NCI-H2029 treated with DMSO at 0.1 percent for 48 hours (cell line): ENCODE measurements at places on chromosomes 2 and 18.

GRCh38 chr2:121686218-121686617, 37.0 kb upstream of the CLASP1 start:
- no peak for DNase-seq

GRCh38 chr2:142218471-142218870, 87.7 kb upstream of the LRP1B start:
- no peak for DNase-seq

- DNase-seq: no peak
Observed at GRCh38 chr2:111140815-111141214, 20.1 kb downstream of the BCL2L11 start.

GRCh38 chr18:37383036-37383785, 182.4 kb downstream of the CELF4 start:
- no peak for DNase-seq

GRCh38 chr18:39190508-39190907, 1624.9 kb upstream of the CELF4 start:
- DNase-seq: no peak

DNA sequence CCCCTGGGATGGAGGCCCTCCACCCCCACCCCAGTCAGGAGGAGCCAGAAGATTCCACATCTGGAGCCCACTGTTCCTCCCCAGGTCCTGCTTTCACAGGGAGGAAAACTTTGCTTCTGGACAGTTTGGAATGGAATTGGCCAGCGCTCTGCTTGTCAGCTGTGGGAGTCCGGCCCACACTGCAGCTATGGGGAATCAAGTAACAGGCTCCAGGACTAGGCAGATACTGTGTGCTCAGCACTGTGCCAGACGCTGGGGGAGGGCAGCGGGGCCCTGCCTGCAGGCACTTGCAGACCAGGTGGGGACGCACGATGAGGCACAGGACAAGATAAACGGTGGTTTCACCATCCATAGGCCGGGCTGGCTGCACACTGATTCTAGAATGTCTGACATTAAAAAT, 114.0 kb downstream of the STPG4 start:
- DNase-seq: no peak

- DNase-seq: no peak
Observed at GRCh38 chr18:14941792-14942191, 193.8 kb downstream of the ANKRD30B start.

GRCh38 chr2:169955940-169956339, 128.7 kb downstream of the UBR3 start:
- DNase-seq: no peak

DNA sequence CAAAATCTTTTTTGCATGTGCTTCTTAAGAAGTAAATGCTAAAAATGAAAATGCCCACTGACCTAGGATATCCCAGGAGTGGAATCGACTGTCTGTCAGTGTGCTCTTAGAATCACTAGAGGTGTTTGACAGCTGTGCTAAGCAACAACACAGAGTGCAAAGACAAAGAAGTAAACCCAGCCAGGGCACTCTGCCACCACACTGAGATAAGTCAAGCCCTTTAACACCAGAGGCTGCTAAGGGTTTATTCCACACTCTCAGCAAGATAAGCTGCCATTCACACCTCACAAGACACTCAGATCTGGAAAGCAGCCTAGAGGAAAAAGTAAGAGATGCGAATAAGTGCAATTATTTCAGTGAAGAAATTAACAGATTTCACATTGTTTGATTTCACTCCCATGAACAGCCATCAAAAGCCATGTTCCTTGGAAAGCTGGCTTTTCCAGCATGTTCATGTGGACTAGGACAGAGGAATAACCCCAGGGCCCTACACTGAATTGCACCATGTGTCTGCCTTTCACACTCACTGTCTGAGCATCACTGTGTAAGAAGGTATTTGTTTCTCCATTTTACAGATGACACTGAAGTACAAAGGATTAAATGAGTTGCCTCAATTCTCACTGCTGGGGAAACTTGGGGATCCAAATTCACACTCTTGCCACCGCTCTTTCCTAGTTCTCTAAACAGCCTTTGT, 6.0 kb upstream of the BMP10 start:
- no peak for DNase-seq

DNA sequence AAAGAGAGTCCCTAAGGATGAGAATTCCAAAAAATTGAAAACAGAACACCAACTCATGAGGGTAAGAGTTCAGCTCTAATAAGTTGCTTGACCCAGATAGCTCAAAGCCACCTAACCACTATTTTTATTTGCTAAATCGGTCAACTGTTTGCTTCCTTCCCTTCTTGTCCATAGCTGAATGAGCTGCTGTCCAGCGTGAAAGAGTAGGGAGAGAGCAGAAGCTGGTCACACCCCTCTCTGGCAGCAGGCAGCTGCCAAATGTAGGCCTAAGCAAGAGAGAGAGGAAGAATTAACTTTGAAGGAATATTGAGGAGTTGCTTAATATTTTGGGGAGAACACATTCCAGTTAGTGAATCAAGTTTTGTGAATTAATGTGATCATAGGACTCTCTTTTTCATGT, 25.9 kb downstream of the AQP4 start:
- DNase-seq: no peak

DNA sequence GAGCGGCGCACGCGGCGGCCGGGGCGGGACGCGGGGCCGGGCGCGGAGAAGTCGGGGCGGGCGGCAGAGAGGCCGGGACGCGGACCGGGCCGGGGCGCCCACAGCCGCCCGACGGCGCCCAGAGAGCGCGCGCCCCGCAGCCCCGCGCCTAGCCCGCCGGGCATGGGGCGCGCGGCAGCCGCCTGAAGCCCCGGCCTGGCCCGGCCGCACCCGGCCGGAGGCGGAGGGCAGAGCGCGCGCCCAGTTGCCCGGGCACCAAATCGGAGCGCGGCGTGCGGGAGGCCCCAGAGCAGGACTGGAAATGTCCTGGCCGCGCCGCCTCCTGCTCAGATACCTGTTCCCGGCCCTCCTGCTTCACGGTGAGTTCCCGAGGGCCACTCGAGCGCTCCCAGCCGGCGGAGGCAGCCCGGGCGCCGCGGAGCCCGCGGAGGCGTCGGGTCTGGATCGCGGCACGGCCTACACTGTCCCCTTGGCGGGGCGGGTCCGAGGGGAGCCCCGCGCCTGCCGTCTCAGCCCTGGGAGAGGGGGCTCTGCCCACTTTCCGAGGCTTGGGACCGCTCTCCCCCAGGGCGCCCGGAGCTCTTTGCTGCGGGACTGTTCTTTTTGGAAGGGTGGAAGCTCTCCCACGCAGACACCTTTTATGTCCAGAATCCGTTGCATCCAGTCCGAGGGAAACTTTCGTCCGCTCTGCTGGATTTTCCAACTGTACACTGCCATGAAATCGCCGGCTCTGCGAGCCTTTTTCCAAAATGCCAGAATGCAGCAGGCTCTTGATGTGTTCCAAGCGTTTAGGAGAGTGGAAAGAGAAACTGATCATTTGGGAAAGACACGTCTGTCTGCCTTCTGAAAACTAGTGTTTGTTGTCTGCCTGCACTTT, 484 bp downstream of the APCDD1 start:
- no peak for DNase-seq

DNA sequence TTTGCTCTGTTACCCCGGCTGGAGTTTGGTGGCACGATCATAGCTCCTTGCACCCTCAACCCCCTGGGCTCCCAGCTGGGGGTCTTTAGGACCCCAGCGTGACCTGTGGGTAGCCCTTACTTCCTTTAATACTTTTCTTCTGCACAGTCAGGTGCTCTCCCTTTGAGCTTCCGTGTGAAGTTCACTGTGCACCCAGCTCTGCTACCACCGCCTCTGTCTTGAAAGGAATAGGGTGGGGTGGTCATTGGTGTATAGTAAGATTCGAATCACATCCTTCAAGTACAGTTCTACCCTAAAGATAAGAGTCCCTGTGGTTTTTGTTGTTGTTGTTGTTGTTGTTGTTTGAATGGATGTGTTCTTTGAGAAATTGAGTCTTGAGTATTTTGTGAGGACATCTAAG, 267.4 kb downstream of the NEDD4L start:
- no peak for DNase-seq

- DNase-seq: no peak
Observed at GRCh38 chr2:74307720-74308119, 35.5 kb downstream of the SLC4A5 start.

- DNase-seq: no peak
Observed at GRCh38 chr2:205403244-205403825, 279.0 kb upstream of the NRP2 start.

- DNase-seq: peak; percentile 24
Observed at GRCh38 chr2:241895712-241896641, 26.4 kb downstream of the RTP5 start.

GRCh38 chr2:105553538-105554196, 154.8 kb upstream of the FHL2 start:
- no peak for DNase-seq

- no peak for DNase-seq
Observed at GRCh38 chr2:46674488-46674887, 195.1 kb downstream of the TMEM247 start.

GRCh38 chr2:157893611-157894010, 17.5 kb upstream of the ACVR1 start:
- no peak for DNase-seq

- no peak for DNase-seq
Observed at GRCh38 chr2:100819370-100820272, at the start of gene NPAS2. NPAS2 (plus strand) TSS chr2:100820139; CDS start chr2:100904755, 84,616 bp downstream.

- no peak for DNase-seq
Observed at GRCh38 chr2:124607679-124608078, 582.6 kb downstream of the CNTNAP5 start.

DNA sequence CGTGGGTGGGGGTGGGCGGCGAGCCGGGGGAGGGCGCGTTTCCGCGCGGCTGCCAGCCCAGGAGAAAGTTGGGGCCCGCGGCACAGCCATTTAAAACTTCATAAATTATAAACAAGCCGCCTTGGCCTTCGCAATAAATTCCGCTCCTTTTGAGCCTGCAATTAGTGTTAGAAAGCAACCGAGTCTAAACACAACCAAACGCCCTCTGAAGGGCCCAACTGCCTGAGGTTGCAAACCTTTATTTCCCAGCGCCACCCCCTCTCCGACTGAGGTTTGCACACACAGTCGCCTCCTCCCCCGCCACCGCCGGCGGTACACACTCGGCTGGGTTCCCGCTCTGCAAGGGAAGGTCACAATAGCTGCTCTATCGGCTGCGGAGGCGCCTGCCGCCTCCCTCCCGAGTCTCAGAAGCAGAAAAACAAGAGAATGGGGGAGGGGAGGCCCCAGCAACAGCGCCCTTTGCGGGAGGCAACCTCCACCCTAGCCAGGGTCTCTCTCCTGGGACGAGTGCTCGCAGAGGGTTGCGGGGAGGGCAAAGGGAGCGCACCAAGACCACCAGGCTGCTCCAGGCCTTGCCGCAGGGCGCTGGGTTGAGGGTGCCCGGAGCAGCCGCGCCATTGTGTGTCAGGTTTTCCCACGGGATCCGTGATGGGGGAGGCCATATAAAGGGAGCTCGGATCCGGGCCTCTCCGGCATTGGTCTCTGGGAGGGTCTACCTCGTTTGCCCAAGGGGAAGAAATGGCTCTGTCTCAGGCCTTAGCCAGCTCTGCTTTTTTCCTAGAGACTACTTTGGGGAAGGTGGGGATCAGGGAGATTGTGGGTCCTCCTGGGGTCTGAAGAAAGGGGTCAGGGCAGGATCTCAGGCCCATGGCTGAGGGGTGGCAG, 13.4 kb upstream of the HOXD1 start:
- DNase-seq: no peak

DNA sequence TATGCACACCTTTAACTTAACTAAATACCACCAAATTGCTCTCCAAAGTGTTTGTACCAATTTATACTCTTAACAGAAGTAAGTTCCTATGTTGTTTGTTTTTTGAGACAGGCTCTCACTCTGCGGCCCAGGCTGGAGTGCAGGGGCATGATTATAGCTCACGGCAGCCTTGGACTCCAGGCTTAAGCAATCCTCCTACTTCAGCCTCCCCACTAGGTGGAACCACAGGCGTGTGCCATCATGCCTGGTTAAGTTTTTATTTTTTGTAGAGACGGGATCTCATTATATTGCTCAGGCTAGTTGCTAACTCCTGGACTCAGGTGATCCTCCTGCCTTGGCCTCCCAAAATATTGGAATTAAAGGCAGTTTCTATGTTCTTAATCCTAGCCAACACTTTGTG, 13.1 kb upstream of the NAB1 start:
- no peak for DNase-seq

- no peak for DNase-seq
Observed at GRCh38 chr2:190538201-190538600, 3.7 kb upstream of the NEMP2 start.

DNA sequence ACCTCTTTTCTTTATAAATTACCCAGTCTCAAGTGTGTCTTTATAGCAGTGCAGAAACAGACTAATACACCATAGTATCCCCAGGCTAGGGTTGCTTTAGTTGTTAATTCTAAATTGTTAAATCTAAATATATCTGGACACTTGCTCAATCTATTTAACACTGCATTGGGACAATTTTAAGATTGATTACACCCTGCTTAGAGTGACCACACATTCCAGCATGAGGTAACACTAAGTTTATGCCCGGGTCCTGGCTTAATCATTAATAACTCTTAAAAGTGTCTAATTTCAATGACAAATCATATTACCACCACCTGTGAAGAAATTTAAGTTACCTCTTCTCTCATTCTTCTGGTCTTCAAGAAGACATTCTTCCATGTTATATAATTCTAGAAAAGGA, 131.4 kb downstream of the ZNF385B start:
- DNase-seq: no peak

GRCh38 chr18:58579561-58580047, 49.3 kb downstream of the ALPK2 start:
- DNase-seq: no peak

GRCh38 chr2:238422940-238423339, 3.8 kb upstream of the ASB1 start:
- DNase-seq: no peak
